ENCODE measurements at places on chromosomes 13 and 19.

- DNase-seq, result no peak
These were observed 55.5 kb upstream of the URI1 start for GRCh38 chr19:29886586-29886985.

DNA sequence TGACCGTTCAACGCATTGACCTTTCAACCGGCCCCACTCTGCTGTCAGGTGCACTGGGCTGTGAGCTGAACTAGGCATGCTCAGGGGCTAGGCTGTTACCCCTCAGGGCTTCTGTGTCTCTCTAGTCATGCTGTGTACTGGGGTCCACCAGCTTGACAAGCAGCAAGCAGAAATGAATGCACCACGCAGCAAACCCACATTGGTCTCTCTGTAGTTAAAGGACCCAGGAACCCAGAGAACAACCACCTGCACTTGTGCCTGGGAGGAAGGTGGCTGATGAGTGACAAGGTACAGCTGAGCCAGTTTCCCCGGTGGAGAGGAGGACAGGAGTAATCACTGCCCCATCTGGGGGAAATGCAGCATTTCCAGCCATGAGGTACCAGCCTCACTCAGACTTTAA lies 159.9 kb downstream of the USP12 start:
- no peak for DNase-seq

DNA sequence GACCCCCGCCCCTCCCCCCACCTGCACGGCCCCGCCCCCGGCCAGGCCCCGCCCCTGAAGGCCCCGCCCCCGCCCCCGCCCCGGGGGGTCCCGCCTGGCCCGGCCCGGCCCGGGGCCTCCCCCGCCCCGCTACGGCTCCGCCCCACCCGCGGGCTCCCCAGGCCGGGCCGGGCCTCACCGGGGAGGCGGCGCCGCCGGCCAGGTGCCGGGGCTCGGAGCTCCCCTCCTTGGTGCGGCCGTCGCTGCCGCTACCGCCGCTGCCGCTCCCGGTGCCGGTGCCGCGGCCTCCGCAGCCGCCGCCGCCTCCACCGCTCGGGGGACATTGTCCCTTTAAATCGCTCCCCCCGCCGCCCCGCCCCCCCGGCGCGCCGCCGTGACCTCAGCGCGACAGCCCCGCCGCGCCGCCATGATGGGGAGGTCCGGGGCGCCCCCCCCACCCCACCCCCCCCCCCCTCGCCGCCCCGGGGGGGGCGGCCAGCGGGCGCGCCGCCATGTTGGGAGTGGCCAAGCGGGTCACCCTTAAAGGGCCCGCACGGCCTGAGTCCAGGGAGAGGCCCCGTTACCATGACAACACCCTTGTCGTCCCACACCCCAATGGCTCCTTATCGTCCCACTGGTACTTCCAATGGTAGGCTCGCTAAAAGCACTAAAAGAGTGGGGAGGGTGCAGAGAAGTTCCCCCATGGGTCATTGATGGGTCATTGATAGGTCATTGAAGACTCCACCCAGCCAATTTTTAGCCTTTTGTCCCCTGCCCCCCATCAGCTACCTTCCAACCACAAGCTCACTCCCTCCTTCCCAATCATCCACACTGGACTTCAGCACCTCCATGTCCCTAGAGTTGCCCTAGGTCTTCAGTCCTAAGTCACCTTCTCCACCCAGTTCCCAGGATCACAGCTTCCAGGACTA lies at the start of gene WIZ:
WIZ (minus strand) TSS at position 337 of the 908 bp plus-strand sequence. CDS start 1,649 bp downstream, outside the sequence.
- DNase-seq, result peak; percentile 68

DNA sequence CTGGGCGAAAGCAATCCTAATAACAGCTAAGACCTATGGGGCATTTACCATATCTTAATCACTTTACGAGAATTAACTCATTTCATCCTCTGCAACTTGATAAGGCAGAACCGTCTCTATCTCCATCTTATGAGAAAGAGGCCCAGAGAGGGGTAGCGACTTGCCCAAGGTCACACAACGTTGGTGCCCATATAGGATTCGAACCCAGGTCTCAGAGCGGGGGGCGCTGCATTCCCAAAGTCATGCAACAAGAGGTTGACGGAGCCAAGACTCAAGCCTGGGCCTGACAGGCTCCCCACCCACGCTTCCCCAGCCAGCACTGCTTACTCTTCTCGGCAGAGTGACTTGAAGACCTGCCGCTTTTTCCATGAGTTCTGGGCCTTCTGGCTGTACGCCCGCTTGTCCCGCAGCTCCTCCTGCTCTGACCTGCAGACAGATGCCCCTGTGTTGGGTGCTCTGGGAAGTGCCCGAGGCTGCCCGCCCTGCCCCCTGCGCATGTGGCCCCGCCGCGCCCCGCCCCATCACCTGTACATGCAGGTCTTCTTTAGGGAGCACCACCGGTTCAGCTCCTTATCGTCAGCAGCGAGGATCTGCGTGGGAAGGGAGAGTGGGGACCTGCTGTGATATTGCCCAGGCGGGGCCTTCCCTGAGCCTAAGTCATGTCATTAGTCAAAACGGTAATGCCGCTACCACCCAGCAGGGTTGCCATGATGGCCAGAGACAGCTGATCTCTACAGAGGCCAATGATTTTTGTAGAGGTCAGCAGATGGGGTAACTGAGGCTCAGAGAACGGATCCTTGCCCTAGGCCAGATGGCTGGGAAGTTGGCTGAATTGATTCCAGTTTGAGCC lies 10.8 kb downstream of the KRI1 start:
- no peak for DNase-seq

DNA sequence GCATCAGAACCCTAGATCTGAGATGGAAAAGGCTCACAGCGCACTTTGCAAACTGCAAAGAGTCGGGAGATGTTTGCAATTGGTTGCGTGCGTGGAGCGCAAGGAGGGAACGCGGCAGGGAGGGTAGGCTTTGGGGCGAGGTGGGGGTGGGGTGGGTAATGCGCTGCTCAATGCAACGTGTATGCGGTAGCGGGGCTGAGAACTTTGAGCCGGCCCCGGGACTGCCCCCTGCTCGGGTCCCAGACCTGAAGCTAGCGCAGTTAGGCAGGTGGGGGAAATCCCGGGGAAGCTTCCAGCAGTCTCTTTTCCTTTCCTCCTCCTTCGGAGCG lies 971 bp downstream of the FOSB start:
- no peak for DNase-seq

GRCh38 chr19:44889830-44890365 lies 1.2 kb upstream of the TOMM40 start:
- DNase-seq, result no peak

DNA sequence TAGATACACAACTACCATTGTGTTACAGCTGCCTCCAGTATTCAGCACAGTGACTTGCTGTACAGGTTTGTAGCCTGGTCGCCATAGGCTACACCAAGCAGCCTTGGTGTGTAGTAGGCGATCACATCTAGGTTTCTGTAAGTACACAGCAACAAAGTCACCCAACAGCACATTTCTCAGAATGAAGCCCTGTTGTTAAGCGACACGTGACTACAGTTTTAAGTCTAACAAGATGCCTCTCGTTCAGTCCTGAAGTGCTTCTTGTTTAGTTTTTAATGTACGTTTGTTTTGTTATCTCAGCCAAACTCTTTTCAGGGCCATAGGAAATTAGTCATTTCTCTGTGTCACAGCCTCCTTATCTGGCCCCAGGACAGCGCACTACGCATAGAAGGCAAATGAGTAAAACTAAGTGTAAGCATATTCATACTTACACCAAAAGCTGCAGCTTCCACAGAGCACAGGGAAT lies 50.0 kb upstream of the GPR183 start:
- DNase-seq, result no peak

DNA sequence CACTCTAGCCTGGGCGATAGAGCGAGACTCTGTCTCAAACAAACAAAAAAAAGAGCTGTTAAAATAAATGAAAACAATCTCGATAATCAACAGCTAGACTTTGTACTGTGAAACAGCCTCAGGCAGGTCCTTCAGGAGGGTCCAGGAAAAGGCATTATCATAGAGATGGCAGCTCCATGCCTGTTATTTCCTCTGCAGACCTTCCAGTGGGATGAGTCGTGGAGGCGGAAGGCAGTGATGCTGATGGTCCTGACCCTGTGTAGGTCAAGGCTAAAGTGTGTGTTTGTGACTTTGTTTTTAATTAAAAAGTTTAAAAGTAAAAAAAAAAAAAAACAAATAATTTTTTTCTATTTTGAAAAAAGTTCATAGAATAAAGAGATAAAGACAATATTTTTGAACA lies 117.4 kb downstream of the TNFRSF19 start:
- DNase-seq, result no peak

GRCh38 chr13:25674371-25674770 lies 302.6 kb downstream of the ATP8A2 start:
- no peak for DNase-seq

- DNase-seq, result no peak
These were observed 8.4 kb downstream of the PALM3 start for GRCh38 chr19:14053500-14053899.

DNA sequence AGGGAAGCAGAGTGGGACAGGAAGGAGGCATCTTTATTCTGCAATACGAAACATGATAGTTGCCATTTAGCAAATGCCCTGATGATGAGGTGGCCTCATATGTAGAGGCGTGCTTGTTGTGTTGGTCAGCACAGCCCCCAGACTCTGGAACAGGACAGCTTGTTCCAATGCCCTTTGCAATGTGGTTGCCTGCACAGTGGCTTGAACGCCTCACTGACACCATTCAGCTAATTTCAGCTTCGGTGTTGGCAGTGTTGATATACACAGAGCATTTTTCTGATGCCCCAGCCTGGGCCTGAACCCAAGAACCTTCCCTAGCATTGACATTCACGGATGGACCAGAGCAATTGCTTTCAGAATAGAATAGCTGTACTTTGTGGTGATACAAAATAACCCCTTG lies 133.3 kb downstream of the HS6ST3 start:
- DNase-seq, result no peak

GRCh38 chr13:99796175-99796819 lies 175.3 kb downstream of the ZIC5 start:
- DNase-seq, result no peak

DNA sequence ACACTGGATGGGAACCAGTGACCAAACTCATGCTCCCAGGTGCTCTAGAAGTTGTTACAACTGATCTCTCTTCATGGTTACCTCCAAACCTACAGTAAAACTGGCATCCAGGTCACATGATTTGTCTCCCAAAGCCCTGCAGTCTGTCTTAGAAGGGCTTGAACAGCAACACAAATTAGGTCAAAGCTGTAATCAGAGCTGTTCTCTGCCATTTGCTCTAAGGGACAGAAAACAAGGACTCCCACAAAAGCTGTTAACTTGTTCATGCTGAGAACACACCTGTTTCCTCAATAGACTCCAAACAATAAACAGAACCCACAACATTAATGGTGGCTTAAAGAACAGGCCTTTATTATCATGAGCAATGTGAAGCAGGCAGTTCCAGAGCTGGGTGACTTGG lies 8.0 kb downstream of the ZNF671 start:
- DNase-seq, result no peak

- DNase-seq, result no peak
These were observed 72.7 kb downstream of the SPACA7 start for GRCh38 chr13:112448621-112449544.

- no peak for DNase-seq
These were observed 18.4 kb upstream of the RNASEH2B start for GRCh38 chr13:50891206-50891605.

GRCh38 chr13:30991184-30991583 lies 58.7 kb downstream of the TEX26 start:
- DNase-seq, result no peak

DNA sequence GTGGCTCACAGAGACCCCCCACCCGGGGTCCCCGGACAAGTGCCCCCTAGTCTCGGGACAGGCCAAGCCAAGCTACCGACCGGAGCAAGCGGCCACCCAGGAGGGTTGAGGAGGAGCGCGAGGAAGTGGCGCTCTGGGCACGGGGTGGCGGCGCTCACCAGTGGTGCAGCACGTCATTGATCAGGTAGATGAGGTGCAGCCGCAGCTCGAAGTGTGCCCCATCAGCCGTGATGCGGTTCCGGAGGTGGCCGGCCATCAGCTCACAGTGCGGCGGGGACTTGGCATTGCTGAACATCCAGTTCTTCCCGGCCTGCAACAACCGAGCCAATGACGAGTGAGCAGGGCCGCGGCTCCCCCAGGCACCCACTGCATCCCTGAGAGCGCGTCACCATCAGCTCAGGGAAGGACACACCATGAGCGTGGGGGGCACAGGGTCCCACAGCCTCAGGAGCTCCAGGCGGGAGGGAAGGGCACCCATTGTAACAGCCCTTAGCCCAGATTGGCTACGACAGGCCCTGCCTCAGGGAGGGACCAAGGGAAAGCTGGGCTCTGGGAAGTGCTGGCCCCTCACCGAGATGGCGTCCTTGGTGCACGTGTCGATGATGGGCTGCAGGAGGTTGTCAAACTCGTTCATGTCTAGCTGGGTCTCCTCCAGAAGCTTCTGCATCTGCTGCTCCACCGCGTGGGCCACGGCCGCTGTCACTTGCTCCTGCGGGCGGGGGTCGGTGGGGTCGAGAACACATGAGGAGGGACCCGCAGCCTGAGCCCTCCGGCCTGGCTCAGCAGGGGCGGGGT lies 9.6 kb downstream of the CHERP start:
- no peak for DNase-seq

- DNase-seq, result no peak
These were observed 5.7 kb downstream of the PAK4 start for GRCh38 chr19:39131255-39131755.

DNA sequence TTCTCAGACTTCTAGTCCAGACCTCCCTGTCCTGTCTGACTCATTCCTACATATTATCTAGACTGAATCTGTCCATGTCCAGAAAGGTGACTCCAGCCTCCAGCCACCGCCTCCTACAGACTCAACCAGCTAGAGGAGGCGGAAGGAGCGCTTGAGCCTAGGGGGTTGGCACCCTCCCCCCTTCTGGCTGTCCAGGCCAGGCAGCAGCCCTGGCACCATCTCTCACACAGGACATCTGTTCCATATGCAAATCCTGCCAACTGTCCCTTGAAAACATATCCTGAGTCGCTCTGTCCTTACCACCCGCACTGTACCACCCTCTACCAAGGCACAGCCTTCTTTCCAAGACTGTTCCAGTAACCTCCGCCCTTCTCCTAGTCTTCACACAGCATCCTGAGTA lies 150.7 kb upstream of the WASF3 start:
- no peak for DNase-seq

DNA sequence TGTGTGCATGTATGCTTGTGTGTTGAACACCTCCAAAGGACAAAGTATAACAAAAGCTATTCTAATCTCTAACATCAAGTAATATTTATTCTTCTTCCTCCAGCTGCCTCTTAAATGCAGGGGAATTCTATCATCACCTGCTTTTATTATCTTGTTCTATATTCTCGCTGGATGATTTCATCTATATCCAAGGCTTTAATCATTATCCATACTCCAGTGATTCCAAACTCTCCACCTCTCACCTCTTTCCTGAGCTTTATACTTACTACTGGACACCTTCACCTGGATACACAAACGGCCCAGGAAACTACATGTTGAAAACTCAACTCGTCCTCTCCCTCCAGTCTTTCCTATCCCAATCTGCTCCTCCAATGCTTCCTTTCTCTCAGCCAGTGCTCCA lies 418.6 kb downstream of the KLF5 start:
- no peak for DNase-seq

Measured in stimulated activated CD8-positive, alpha-beta memory T cell treated with anti-CD3 and anti-CD28 coated beads, Interleukin-2, amount 100 ng/mL, for 1 hour (primary cell).